ENCODE measurements at places on chromosomes 7 and 10.
A peak's percentile ranks its signal among the peaks of the same experiment; 100 is the strongest.

DNA sequence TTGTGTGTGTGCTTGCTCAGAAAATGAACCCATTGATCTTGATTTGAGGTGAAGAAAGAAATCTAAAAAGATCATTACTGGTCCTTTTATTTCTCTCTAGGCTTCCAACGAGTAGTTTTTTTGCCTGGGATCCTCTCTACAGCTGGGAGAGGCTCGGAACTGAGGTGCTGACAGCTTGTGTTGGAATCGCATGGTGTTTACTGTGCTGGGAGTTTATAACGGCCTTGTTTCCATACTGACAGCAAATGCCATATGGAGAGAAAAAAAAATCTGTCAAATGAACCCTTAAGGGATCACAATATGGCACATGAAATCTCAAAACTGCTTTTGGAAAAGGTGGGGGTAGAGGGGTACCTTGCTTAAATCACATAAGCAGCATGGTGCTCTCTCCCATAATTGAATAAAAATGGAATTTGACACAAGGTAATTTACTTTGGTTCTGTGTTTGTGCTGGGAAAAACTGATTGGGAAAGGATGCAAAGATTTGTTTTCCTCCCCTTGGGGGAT lies 165.0 kb downstream of the RGS10 start:
- no peak for DNase-seq

- DNase-seq, result peak; percentile 34
Observed at GRCh38 chr7:45138433-45139267, 18.9 kb upstream of the RAMP3 start.

DNA sequence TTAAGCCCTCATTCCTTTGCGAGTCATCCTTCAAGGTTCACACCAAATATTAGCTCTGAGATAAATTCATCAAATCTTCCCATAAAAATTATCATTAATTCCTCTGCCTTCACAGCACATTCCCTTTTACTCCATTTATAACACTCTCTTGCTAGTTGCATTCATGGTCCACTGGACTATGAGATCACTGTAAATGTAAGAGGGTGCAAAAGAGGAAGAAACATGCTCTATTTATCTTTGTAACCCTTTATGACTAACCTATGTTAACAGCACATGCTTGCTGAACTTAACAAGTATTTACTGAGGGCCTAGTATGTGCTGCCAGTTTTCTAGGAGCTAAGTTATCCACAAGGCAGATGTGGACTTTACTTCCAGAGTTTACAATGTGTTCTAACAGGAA lies 86.7 kb upstream of the TMEM168 start:
- no peak for DNase-seq

GRCh38 chr10:119251315-119251708 lies 43.9 kb downstream of the GRK5 start:
- DNase-seq, result peak; percentile 57

DNA sequence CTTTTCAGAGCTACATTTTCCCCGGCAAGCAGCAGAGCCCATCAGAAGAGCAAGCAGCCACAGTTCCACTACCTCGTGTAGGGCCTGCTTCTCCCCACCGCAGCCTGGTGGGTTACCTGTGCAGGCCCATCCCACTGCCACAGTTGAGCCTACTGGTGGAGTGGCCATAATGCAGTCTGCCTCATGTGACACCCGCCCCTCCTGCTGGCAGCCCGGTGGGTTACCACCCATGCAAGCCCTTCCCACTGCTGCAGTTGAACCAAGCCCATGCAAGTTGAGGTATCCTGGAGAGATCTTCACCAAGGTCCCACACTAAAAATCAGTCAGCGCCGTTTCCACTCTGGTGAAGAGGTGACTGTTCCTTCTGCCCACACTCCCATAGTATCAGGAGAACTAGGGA lies 32.1 kb upstream of the CNNM1 start:
- DNase-seq, result peak; percentile 6

DNA sequence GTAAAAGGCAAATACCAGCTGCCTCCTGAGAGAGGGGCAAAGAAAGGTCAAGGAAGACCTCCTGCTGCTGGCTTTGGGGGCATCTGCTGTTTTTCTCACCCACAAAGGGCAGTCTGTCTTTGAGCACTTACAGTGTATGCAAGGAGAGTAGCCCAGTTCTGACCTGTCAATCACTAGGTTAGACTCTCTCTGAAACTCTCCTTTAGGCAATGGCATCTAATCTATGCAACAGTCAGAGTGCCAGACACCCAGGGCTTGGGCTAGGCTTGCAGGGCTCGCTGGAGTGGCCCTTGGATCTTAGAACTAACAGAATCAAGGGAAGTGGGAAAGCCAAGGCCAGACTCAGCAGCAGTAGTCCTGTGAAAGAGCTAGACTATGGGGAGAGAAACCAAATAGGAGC lies 522.9 kb downstream of the NRG3 start:
- no peak for DNase-seq

DNA sequence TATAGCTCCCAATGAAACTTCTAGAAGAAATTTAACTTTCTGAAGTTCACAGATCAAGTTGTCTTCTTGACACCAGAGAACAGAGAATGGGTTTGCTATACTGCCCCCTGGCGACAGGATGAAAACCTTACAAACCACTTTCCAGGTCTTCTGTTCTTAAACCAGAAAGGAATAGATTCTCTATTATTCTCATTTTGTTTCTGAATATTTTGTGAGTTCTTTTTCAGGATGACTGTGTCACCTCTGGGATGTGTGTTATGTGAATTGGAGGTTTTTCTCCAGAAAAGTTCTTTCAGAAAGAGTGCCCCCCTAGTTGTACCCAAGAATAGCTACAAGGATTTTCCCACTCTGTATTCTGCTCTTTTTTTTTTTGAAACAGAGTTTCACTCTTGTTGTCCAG lies 6.3 kb downstream of the IFT22 start:
- DNase-seq, result peak; percentile 61

DNA sequence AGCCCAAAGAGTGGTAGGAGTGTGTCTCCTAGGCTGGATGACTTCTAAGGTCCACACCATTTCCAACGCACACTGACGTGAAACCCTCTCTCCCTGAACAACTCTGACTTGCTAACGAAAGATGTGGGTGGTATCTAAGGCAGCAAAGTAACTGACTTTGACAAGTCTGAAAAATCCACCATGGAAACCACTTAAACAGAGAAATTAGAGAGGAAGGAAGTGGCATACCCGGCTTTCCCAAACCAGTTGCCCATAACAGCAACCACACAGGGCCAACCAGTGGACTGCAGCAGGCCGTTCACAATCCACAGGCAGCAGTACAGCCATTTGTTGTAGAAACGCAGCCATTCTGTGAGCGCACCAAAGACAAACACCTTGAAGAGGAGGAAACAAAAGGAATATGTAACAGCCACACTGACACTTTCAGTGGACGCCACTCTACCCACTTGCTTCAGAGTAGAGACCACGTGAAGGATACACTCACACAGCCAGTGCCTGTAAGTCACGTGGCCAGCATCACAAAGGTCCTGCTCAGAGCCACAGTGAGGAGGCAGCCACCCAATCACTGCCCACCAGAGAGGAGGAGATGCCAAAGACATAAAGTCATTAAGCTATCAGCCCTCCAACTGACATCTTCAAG lies 39.8 kb downstream of the SLC37A3 start:
- no peak for DNase-seq

DNA sequence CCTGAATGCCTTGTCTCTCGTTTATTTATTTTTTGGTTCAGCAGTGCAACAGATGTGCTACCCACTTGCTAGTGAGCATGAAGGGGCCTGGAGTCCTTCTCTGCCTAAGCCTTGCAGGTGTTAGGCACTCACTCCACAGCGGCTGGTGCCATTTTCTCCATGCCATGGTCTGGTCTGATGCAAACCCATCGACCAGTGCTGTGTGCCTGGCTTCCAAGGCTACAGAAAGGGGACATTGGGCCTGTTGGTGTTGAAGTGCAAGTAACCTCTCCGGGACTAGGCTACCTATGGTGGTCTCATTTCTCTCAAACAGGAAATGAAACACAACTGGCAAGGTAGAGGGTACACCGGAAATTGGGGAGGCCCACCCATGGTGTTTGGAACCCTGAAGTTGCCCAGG lies 198.1 kb downstream of the ADARB2 start:
- no peak for DNase-seq

GRCh38 chr7:92025260-92025659 lies 84.6 kb downstream of the AKAP9 start:
- DNase-seq, result no peak

GRCh38 chr10:63390521-63390920 lies 75.3 kb downstream of the JMJD1C start:
- DNase-seq, result no peak

GRCh38 chr7:26305869-26306665 lies 14.4 kb downstream of the SNX10 start:
- no peak for DNase-seq

GRCh38 chr7:154837622-154838021 lies 165.3 kb downstream of the PAXIP1 start:
- no peak for DNase-seq

DNA sequence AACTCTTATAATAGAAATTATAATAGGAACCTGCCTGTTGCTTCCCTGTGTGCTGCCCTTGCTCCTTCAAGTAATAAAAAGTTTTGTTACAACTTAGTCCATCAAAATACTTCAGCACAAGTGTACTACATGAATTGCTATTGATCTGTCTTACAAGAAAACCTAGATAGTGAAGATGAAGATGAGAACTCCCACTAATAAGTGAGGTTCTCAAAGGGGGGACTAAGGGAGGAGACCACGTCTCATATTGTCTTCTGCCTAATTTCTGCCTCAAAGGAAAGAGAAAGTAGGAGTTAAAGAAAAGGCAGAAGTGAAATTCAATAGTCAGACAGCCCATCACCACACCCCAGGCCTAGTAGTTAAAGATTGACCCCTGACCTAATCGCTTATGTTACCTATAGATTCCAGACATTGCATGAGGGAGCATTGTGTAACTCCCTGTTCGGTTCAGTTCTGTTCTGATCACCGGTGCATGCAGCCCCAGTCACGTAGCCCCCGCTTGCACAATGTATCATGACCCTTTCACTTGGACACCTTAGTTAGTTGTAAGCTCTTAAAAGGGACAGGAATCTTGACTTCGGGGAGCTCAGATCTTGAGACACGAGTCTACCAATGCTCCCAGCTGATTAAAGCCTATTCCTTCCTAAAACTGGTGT lies 18.2 kb upstream of the CHST3 start:
- peak; percentile 64 for DNase-seq

- DNase-seq, result no peak
Observed at GRCh38 chr10:5951167-5951711, 26.1 kb downstream of the IL15RA start.

All from K562 (cell line).